ENCODE measurements at places on chromosomes 1 and 21.

DNA sequence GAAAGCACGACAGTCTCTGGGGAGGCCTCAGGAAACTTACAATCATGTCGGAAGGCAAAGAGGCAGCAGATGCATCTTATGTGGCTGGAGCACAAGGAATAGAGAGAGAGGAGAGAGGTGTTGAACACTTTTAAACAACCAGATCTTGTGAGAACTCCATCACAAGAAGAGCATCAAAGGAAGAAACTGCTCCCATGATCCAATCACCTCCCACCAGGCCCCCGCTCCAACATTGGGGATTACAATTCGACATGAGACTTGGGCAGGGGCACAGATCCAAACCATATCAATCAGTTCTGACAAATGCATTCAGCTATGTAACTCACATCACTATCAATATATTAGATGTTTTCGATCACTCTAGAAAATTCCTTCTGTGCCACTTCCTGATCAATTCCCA is 37.6 kb downstream of the ETS2 start:
- DNase-seq = no peak

DNA sequence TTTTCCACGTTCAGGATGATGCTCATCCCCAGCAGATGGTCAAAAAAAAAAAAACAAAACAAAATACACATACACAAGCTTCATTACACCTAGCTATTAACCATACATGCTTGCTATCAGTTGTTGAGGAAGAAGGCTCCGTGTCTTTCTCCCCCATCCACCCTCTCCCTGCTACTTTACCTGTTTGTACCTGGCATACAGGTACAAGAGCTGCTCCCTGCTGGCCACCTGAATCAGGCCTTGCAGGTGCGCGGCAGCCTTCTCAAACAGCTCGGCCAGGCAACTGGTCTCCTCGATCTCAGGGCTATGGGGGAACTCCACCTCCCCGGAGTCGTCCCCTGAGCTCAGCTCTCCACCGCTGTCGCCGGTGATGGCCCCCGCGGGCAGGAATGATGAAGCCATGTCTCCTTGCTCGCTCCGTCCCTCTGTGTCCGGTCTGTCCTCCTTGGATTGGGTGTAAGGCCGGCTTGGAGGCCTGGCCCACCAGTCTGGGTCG is 464 bp downstream of the ACBD6 start:
- DNase-seq = no peak

DNA sequence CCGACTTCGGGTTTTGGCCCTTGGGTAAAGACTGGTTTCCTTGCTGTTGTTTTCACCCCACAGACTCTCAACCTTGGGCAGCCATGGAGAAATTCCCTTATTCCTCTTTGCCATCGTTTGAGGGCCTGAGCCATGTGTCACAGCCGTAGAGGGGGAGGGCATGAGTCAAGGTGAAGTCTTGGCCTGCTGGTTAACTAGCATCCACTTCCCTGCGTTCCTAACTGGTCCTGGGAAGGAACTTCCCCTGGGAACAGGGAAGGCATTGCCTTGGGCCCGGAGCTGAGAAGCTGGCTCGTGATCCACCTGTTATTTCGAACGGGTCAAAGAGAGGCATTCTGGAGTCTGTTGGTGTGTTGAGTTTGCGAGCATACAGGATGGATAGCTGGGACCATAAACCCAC is 464.9 kb downstream of the CAMTA1 start:
- peak; percentile 34 for DNase-seq

GRCh38 chr21:31445137-31445536 is 101.1 kb upstream of the TIAM1 start:
- no peak for DNase-seq

- peak; percentile 59 for DNase-seq
Measured at GRCh38 chr1:155962599-155963211, 15.6 kb downstream of the ARHGEF2 start.

- peak; percentile 78 for DNase-seq
Measured at GRCh38 chr21:41879190-41879998, at the start of gene PRDM15. TSS of gene PRDM15 (minus strand) at chr21:41879344. CDS start at chr21:41860363, 18,981 bp downstream.

- no peak for DNase-seq
Measured at GRCh38 chr1:91789273-91789997, 96.5 kb downstream of the TGFBR3 start.

- no peak for DNase-seq
Measured at GRCh38 chr1:151067185-151067584, 3.4 kb upstream of the GABPB2 start.

GRCh38 chr1:209837671-209838070 is 9.9 kb downstream of the UTP25 start:
- DNase-seq = no peak

- no peak for DNase-seq
Measured at GRCh38 chr1:66438501-66438900, 95.5 kb upstream of the SGIP1 start.

- DNase-seq = peak; percentile 66
Measured at GRCh38 chr21:35909456-35910223, 150.7 kb downstream of the SETD4 start.

GRCh38 chr1:18668046-18668445 is 37.4 kb downstream of the PAX7 start:
- DNase-seq = no peak

GRCh38 chr1:200890818-200891773 is 3.6 kb upstream of the INAVA start:
- DNase-seq = peak; percentile 65

DNA sequence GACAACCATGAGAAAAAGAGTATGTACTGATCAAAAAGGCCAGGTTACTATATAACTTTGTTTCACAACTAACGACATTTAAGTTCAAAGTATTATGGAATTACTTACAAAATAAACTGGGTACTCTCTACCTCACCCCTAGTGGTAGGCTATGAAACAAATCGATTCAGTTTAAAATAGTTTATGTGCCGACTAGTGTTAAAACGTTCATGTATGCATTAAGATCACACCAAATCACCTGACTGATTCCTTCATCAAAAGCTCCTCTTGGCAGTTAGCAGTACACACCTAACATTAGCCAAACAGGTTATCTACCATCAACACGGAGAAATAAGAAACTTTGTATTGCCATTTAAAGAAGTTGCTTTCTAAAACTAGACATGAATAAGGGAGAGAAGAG is 137.1 kb downstream of the AKT3 start:
- DNase-seq = no peak

GRCh38 chr1:33004613-33005012 is 32.1 kb downstream of the AK2 start:
- DNase-seq = no peak

GRCh38 chr1:31373897-31374486 is 1.1 kb upstream of the FABP3 start:
- DNase-seq = no peak

DNA sequence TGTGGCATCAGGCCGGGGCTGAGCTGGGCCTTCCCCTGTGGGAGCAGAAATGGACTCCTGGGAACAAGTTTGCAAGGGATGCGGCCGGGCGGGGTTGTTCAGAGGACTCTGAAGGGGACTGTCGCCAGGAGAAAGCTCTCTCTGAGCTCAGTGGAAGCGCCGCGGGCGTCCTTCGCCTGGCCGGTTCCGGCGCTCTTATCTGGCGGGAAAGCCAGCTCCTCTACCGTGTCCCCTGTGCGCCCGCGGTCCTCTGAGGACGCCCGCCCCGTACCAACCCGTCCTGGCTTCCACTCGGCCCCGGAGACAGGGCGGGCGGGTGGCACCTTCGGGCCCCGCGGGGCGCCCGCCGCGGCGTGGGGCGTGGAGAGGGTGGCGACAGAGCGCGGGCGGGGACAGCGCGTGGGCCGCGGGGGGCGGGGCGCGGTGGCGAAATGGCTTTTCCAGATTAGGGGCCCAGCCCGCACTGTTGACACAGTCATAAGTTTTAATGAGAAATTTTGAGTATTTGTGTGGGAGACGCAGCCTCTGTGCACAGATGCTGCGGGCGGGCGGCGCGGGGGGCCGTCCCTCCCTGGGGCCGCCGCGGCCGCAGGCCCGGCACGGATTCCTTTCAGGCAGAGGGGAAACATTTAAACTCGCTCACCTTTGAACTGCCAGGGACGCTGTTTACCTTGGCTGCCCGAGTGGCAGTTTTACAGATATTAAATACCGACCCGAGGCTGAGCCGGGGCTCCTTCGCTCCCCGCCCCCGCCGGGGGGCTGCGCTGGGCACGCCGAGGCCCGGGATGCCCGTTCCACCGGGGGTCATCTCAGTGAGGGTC is 70.2 kb downstream of the FOXD2 start:
- peak; percentile 7 for DNase-seq
